Activated CD4-positive, CD25-positive, alpha-beta regulatory T cell treated with anti-CD3 and anti-CD28 coated beads, Interleukin-2, amount 50 U/mL, for 16 hours (primary cell): ENCODE measurements at places on chromosomes 4 and X.

- DNase-seq = no peak
Observed at GRCh38 chr4:68074397-68074796, 55.3 kb downstream of the TMPRSS11F start.

DNA sequence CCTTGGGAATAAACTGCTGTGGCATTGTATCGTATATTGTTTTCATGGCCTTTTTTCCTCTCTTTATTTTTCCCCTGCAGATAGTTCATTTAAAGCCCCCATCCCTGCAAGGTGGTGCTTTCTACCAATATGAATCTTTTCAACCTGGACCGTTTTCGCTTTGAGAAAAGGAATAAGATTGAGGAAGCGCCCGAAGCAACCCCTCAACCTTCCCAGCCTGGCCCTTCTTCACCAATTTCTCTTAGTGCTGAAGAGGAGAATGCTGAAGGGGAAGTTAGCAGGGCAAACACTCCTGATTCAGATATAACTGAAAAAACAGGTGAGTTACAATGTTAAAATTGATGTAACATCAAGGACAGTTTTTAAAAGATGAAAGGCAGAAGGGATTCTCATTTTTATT, 601 bp downstream of the SMARCAD1 start:
- no peak for DNase-seq

- DNase-seq = no peak
Observed at GRCh38 chr4:174607792-174608191, 85.5 kb upstream of the HPGD start.

DNA sequence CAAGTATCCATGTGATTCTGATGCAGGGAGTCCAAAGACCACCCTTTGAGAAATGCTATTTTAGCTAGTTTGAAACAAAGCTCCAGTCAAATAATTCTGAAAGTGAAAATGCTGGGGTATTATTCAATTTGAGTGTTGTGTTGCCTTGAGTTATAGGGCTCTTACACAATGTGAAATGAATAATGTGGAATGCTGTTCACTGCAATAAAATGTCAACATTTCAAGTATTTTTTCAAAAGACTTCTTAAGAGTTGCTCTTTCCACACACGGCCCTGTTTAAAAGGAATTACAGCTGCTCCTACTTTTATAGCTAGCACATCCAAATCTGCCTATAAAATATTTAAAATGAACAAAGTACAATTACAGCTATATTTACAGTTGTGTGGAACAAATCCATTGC, 27.5 kb upstream of the PLS3 start:
- DNase-seq = no peak

- no peak for DNase-seq
Observed at GRCh38 chrX:153935326-153935851, 552 bp upstream of the NAA10 start.
